ENCODE measurements at places on chromosomes 12 and 14.

DNA sequence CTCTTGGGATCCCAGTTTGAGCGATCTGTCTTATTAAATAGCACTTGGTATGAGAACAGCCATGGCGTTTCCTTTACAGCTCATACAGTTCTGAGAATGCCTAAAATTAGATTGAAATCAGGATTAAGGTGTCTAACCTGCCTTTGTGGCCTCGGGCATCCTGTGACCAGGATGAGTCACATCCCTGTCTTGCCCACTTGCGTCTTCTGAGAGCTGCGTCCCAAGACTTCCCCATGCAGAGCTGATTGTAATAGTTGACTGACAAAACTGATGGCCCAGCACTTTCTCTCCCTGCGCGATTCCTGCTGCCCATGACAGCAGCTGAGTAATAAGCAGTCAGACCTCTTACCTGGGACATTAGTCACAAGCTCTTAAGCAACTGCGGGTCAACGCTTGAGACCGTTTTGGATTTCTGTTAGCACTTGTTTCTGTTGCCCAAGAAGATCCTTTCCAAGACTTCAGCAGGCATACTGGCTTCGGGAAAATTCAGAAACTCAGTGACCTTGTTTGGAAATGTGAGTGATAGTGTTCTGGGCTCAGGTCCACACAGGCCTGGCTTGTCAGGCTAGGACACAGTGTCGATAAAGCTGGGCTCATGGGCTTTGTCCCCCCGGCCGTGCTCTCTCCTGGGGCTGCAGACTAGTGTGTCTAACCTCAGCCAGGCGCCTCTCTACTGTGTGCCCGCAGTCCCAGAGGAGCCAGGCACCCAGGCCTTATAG lies 169.9 kb upstream of the HIF1A start:
- DNase-seq, result peak; percentile 83

DNA sequence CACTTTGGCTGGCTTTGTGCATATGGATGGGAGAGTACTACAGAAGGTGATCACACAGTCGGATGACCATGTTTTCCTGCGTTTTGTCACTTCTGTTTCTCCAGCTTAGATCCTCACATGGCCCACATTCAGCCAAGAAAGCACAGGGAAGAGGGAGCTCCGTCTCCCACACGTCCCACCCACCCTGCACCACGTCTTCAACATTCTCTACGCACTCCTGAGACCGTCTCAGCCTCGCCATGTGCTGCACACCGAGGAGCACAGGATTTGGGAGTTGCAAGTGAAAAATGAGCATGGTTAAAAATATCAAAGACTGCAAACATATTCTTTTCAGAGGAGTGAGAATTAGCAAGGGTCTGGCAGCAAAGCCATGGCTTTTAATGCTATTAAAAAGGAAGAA lies 122.2 kb downstream of the APAF1 start:
- no peak for DNase-seq

GRCh38 chr12:52539083-52539820 lies 13.7 kb downstream of the KRT71 start:
- no peak for DNase-seq

- no peak for DNase-seq
These were observed 368.7 kb upstream of the GARIN6 start for GRCh38 chr12:99278899-99279298.

DNA sequence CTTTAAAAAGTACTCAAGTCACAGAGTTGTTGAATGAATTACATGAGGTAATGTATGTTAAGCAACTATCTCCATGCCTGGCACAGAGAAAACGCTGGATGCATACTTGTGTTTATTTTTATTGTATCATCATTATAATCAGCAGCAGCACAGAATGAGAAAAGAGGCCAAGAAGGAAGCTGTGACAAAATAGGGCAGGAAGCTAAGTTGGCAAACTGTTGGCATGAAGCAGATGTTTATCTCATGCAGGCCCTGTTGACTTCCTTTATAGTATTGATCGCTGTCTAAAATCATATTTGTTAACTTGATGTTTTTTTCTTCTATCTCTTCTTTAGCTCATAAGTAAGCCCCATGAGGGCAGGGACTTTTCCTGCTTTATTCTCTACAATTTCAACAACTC lies 466.6 kb downstream of the TRHDE start:
- peak; percentile 43 for DNase-seq

DNA sequence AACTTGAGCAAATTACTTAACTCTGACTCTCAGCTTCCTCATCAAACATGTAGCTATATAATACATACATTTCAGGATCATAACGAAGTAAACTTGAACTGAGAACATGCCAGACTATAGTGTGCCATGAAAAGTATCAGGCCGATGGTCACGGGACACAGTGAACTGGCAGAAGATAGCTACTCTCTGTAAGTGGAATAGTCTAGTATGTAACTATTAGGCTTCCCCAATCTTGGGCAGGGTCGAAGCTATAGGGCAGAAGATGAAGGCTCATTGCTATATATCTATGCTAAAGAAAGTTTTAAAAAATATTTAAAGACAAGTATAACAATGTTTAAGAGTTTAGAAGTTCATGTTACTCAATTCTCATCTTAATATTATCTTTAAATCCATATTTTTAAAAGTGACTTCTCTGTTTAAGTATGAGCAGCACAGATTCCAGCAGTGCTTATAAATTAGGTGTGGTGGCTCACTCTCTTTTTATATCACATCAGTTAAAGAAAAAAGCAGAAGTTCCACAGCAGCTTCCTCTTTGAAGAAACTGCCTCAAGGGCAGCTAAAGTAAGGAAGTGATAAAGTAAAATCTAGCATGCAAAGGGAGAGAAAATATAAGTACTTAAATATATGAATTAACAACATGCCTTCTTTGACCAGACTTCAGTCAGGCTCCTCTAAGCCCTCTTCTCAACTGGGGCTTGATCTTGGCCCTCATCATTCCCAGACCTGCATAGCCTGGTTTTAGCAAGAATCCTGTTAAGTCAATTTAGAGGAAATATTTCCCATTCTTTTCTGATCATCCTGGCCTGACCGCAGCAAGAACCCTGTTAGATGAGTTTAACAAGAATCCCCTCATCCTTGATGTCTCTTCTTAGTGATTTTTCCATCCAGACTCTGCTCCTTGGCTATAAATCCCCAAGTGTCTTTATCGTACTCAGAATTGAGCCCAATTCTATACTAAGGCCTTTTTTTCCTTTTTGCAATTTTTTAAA lies 8.4 kb upstream of the GLIPR1 start:
- peak; percentile 80 for DNase-seq

DNA sequence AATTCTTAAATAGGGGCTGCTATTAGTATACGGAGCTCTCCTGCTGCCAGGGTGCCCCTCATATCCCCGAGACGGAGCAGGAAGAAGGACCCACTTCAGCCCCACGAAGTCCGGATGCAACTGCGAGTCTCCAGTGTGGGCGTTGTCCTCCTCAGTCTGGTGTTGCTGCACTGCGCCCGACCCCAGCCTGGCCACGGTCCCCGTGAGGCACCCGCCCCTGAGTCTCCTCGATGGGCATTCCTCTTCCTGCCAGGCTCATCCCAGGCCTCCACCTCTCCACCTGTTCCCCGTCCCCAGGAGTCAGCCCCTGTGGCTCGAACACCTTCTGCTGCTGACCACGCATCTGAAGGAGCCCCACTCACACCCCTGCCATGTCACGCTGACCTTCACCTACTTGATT lies 68.1 kb upstream of the SFSWAP start:
- DNase-seq, result no peak

DNA sequence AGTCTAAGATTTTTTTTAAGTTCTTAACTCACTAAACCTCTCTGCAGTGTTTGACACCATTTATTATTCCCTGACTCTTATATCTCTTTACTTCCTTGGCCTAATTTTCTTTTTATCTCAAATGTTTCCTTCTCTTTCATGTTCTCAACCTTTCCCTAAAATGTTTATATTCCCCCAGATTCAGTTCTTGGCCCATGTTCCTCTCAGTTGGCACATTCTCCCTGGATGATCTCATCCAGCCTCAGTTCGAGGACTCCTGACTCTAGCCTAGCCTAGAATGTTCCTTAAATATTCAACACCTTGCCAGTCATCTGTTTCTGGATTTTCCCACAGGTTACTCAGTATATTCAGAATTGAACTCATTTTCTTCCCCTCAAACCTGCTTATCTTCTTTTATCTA lies 81.3 kb downstream of the SCN8A start:
- no peak for DNase-seq

- DNase-seq, result no peak
These were observed 279.9 kb upstream of the RGS6 start for GRCh38 chr14:71652368-71652767.

DNA sequence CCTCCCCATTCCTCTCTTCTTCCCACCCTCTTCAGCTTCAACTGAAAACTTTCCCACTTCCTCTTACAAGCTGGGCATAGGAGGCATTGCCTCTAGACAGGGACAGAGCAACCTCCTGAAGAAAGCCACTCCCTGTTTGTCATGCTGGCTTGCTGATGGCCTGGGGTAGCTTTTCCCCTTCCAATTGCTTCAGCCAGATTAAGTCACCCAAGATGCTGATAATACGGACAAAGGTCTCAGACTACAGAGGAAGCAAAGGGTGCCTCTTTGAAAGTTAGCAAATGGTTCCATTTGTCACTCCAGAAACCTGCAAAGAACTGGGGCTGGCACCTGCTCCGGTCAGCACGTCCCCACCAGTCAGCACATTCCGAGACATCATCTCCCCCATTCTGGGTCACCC lies 6.0 kb downstream of the KRT2 start:
- peak; percentile 61 for DNase-seq

DNA sequence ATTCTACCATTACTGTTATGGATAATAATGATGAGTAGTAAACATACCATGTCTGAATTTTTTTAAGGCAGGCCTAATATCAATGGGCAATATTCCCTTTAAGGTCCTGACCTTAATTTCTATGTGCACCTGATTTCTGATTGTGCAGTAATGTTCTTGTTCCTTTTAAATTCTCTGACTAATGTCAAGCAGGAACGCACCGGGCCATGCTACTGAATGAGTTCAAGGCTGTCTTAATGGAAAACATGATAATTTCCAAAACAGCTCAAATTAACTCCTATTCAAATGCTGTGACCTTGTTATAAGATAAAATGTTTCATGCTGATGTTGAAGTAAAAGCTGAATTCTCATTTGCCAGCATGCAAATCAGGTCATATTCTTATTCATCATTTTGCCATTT lies 6.8 kb downstream of the TAS2R46 start:
- no peak for DNase-seq

GRCh38 chr14:72247896-72248465 lies 315.8 kb downstream of the RGS6 start:
- no peak for DNase-seq

DNA sequence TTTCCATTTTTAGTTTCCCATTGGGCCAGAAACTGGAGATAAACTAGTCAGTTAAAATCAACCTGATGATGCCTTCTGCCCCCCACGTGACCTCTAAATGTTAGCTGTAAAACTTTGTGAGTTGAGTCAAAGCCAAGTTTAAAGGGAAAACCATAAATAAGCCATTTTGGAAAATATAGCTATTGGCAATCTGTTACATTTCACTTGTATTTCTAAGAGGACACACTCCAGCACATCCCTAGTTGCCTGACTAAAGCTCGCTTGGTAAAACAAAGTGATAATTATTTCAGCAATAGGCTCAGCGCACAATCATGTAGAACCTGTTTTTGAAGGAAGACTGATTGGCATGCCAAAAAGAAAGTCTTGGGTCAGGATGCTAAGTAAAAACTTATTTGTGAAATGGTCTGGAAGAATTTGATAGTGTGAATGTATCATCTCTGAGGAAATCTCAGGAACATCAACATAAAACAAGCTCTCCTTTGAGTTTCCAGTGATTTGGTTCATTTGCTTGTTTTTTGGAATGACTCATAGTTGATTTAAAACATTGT lies 49.2 kb upstream of the AEBP2 start:
- DNase-seq, result no peak

DNA sequence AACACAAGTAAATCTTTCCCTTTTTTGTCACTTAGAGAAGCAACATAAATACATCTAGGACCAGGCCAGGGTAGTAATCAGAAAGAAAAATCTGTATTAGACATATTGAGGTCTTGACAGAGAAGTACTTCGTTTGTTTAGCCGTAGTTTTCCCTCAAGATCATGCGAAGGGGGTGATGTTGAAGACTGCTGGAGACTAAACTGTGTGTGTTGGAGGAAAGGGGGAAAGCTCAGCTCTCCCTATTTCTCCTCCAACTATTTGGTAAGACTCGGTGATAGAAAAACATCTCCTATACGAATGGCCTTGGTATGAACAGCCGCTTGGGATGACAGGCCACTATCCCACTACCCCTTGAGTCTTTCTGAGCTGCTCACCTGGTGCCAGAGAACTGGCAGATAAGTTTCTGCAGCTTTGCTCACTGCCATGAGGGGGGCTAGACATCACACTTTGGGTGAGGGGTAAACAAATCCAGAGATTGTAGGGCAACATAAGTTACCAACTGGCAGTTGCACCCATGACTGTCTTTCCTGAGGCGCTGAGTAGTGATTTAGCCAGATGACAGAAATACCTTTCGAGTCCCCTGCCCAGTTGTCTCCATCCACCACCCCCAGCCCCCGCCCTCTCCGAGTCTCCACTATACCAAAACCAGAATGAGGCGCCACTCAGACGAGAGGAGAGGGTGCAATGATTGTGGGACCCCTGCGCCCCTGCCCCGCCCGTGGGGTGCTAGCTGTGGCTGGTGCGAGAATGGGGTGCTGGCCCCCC lies 685 bp downstream of the VAMP1 start:
- DNase-seq, result no peak

- DNase-seq, result peak; percentile 37
These were observed 153.9 kb upstream of the RMST start for GRCh38 chr12:97308576-97309198.

DNA sequence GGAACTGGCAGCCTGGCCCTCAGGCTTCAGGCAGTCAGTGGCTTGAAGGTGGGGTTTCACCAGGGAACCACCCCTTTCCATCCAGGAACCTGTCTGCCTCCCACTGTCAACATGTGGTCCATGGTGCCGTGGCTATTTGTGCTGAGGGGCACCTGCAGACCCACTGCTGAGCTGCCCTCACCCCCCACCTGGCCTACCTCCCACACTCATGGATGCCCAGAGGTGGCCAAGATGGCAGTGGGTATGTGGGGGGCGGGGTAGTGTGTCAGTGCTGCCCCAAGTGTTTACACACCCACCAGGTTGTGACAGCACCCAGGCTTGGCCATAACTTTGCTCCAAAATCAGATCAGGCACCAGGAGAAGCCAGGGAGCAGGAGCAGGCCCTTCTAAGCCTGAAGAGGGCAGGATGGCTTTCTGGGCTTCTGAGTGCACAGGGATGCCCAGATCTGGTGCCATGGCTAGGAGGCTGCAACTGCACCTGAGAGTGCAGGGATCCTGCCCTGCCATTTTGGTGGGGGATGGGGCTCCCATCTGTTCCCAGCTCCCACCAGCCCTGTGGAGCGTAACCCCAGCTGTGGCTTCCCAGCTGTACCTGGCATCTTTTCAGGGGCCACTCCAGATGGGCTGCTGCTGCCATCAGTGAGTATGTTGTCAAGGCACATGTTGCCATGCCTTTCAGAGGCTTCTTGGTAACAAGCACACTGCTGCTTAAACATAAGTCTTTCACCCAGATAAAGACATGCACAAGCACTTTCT lies 263.9 kb downstream of the LRIG3 start:
- DNase-seq, result no peak

- no peak for DNase-seq
These were observed 37.7 kb downstream of the CALM1 start for GRCh38 chr14:90434370-90435020.

DNA sequence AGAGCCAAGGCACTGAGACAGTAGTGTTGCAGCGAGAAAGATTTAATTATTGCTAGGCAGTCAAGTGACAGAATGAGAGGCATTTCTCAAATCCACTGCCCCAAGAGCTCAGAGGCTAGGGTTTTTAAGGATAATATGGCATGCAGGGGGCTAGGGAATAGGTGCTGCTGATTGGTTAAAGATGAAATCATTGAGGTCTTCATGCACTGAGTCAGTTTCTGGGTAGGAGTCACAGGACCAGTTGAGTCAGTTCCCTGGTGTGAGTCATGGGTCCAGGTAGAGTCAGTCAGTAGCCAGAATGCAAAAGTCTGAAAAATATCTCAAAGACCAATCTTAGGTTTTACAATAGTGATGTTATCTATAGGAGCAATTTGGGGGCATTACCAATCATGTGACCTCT lies 323.8 kb downstream of the RGS6 start:
- DNase-seq, result no peak

All from inflammatory macrophage (primary cell).